NCI-H1436 treated with DMSO at 0.1 percent for 48 hours (cell line): ENCODE measurements at places on chromosomes 2 and 18.

DNA sequence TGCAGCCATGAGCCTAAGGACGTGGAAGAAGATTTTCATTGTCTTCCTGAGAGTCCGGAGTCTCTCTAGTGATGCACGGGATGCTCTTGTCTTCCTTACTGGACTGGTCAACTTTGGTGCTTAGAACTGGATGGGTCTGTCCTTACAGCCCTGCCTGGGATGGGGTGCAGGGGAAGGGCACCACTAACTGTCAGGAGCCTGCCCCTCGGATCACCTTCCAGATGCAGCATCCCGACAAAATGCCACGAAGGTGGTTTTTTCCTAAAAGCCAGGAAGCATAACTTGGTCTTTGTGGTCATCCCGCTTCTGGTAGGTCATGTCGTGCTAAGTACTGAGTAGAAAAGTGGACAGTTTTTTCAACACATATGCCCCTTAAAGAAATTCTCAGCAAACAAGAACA, 207.4 kb upstream of the TWIST2 start:
- DNase-seq, result no peak

- DNase-seq, result no peak
Observed at GRCh38 chr18:48563027-48563426, 24.2 kb downstream of the CTIF start.

DNA sequence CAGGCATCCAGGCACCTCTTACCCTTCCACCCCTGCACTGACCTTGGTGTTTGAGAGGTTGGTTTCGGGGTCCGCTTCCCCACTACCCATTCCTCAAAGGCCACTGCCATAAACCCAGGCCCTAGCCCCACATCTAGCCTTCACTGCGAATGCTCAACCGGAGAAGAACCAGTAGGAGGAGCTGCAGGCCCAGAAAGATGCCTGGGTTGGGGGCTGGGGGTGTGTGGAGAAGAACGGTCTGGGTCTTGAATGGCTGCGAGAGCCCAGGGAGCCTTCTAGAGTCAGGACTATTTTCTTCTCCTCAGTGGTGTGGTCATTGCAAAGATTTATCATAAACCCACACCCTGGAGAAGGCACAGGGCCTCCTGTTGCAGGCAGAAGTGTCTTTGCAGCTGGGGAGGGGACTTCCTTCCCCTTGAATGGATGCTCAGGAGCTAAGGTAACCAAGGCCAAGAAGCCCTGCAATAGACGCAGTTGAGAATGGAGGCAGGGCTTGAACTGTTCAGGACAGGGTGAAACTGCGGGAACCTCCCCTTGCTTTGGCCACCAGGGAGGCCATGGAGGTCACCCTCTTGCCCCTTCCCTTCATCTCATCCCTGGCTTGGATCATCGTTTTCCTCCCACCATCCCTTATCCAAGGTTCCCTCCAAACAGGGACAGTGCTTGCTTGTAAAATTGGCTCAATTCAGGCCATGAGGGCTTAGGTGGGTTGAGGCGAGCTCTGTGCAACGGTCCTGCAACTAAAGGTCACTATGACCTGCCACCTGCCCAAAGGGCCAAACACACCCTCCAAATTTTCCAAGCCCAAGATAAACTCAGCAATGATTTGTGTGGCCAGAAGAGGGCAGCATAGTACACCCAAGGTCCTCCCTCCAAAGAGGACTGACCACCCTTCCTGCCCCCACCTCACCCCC, 20.9 kb downstream of the THNSL2 start:
- DNase-seq, result no peak

- no peak for DNase-seq
Observed at GRCh38 chr2:211944572-211944971, 594.0 kb downstream of the ERBB4 start.

- DNase-seq, result no peak
Observed at GRCh38 chr2:52597346-52597745, 1170.3 kb upstream of the CHAC2 start.

DNA sequence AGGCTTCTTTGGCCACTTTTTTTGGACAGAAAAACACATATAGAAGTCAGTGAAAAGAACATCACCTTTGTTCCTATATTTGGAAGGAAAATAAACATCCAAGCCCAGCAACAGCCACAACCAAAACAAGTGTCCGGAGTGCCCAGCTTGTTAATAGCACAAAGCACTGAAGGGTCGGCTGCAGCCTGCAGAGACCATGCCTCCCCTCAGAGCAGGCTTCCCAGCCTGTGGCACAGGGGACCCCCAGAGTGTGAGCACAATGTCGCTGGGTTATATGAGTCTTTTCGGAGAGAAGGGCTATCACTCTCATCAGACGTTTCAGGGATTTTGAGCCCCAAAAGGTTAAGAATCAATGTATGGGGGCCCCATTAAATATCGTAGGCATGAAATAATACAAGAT, 6.2 kb upstream of the CIDEA start:
- DNase-seq, result no peak

DNA sequence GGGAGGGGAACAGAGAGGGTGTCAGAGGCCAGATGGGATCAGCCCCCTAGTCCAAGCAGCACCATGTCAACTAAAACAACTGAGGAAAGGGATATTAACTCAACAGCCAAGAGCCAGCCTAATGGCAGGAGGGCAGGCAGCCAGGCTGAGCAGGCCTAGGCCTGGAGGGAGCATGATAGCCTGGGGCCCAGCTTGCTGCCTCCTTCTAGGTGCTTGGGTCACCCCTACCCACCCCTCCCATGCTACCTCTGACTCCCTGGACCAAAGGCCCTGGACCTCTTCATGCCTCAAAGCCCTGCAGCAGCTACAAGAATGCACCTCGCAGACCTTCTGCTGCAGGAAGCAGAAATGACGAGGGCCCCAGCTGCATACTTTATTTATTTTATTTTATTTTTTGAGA, 22.1 kb upstream of the TNS1 start:
- DNase-seq, result no peak

GRCh38 chr2:224122542-224122941, 83.5 kb upstream of the SERPINE2 start:
- DNase-seq, result no peak

- no peak for DNase-seq
Observed at GRCh38 chr18:46588971-46589660, 67.9 kb downstream of the LOXHD1 start.

DNA sequence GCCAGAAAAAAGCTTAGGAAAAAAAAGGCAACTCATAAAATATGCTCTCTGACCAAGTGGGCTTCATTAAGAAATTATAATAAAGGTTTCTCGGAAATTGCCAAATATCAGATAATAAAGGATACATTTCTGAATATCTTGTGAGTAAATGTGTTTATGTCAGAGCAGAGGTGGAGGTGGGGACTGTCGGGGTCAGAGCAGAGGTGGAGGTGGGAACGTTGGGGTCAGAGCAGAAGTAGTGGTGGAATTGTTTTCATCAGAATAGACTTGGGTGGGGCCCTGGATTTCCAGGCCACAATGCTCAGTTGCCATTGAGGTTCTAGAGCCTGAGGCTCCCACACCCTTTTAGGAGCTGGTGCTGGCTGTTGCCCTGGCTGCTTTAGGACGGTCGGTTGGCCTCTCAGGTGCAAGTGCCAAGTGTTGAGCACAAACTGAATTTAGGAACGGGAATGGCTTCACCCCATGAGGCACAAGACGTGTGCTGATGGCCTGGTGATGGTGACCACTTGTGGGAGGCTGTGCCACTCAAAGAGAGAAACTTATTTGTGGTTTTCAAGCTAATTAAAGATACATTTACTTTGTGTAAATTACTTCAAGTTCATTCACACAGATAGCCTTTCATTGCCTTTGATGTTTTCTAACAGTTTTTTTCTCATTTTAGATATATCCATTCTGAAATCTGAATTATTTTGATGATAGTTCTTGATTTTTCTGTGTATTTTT, 131.5 kb downstream of the ATP9B start:
- DNase-seq, result no peak

DNA sequence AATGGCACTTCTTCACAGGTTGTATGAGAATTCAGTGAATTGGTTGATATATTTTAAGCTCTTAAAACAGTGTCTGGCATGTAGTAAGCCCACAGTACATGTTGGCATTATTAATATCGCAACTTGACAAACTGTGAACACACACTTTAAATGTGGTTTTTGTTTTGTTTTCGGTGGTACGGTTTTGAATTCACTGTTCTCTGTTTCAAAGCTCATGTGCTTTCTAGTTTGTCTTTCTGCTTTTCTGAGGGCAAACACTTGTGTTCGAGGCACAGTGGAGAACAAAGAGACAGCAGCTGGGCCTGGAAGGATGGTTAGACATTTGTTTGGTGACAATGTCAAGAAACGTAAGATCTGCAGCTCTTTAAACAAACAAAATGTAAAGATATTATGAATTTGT, 276.5 kb upstream of the MC4R start:
- DNase-seq, result no peak

DNA sequence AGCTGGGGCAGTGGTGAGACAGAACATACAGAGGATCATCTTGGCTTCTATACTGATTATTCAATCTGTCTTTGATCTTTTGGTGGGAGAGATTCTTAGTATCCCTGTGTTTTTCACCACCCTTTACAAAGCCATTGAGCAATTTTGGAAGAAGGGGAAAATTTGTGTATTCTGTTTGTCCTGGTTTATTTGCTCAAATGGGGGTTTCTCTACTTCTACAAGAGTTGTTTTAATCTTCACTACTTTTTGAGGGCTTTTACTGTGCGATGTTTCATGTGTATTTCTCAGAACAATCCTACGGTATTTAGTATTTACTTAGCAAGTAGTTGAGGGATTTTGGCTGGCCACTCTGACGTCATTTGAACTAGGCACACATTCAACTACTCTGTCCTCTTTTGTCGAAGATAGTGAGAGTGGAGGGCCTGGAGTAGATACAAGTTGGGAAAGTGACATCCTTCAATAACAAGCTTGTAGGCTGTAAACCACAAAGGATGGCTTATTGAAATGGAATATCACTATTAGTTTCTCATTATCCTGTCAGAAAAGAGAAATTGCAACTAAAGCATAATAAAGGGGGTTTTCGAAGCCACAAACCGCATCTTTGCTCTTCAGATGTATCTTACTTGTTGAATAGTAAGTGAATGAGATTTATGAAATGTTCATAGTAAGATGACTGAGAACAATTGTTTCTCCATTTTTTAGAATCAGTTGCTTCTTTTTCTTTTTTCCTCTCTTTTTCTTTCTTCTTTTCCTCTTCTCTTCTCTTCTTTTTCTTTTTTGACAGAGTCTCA, 24.8 kb downstream of the FMNL2 start:
- DNase-seq, result no peak

DNA sequence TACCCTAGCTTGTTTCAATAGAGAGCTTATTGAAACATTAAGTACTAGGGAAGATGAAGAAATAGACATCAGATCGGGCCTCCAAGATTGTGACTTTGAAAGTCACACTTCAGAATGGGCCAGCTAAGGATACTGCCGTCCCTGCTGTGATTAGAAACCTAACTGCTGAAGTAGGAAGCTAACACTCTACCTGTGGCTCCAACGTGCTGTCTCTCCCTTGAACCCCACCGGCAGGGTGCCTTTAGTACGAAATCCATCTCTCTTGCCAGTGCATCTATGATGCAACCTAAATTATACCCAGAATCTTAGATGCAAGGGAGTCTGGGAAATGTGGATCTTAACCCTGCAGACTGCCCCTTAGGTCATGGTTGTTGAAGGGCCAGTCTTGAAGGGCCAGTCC, 78.6 kb downstream of the OXER1 start:
- DNase-seq, result no peak

- DNase-seq, result no peak
Observed at GRCh38 chr2:26173776-26174482, 1.0 kb downstream of the GAREM2 start.

DNA sequence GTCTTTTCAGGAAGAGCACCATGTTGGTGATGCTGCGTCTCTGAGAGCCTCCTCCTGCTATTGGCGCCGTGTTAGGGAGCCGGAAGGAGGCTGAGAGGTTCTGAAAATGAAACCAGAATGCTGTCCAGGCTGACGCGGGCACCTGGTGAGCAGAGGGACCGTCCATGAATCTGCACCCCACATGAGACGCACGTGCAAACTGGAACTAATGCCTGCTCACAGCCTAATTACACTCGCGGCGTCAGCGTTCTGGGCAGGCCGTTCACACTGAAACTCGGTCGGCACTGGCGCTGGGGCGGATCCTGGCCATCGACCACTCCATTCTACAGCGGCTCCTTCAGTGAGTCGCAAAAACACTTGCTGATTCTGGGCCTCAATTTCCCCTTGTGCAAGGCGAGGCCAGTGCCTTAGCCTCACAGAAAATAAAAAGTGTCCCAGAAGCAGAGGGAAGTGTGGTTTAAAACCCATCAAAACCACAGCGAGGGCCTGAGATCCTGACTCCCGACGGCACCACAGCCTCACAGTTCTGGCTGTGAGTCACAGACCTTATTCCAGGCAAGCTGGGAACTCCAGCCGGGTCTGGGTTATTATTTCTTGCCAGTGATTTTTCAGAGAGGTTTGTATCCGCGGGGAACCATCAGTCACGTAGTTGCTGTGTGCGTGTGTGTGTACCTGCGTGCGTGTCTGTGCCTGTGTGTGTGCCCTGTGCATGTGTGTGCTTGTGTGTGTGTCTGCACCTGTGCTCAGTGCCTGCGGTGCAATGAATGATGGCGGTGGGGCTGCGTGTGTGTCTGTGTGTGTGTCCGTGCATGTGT, 49.1 kb upstream of the CTDP1 start:
- no peak for DNase-seq

DNA sequence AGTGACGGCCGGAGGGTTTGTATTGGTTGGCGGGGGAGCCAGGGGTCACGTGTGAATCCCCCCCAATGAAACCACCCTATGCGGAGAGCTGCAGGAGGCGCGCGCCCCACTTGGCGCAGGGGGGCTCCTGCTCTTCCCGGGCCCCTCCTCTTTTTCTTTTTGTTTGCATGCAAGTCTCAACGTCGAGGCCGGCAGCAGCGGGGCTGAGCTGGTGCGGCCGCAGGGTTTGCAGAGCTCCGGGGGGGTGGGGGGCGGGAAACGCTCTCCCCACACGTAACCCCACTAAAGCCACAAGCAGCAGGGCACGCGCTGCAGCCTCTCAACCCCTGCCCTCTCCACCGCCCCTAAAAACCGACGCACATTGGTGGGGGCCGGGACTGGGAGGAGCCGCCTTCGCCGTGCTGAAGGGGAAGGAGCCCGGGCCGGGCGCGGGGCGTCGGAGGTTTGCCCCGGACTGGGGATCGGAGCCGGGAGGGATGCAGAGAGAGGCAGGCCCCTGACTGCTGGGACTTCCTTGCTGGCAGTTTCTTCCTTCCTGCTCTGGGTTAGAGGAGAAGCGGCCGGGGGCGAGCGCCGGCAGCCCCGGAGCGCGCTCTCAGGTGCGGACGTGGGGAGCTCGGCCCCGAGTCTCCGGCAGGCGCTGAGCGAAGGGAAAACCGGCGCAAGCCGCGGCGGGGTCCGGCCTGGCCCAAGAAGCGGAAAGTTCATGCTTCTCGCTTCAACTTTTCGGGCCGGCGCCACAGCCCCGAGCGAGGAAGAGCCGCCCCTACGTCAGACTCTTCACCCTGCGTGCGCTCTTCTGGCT, 864 bp downstream of the LBH start:
- peak; percentile 62 for DNase-seq
